Stimulated activated CD8-positive, alpha-beta memory T cell treated with anti-CD3 and anti-CD28 coated beads, Interleukin-12 subunit alpha, Interleukin-12 subunit beta, amount 100 ng/mL, for 4 hours (primary cell): ENCODE measurements at places on chromosomes 4 and X.

DNA sequence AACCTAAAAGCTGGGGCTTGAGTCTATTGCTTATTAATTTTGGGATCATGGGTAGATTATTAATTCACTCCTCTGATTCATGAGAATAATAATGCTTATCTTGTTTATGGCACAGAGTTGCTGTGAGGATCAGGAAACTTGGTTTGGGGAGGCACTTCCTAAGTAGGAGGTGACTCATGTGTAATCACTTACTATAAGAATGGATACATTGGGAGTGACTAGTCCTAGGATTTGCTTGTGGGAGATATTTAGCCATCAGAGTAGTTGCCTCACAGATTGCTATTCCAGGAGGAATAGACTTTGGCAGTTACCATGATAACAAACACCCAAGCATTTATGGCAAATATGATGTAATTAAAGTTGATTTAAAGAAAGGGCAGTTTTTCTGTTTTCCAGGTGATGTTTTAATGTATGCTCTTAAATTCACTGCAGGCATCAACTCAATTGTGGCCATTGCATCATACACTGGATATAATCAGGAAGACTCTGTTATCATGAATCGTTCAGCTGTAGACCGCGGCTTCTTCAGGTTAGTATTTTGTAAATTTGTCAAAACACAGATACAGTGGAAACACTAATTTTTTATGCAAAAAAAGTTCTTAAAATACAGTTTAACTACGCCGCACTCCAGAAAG, 41.9 kb downstream of the POLR2B start:
- no peak for DNase-seq

- DNase-seq: no peak
Observed at GRCh38 chrX:153454901-153455550, 9.2 kb upstream of the TREX2 start.

- no peak for DNase-seq
Observed at GRCh38 chr4:182293691-182294255, 50.6 kb downstream of the TENM3 start.

GRCh38 chrX:107731831-107732502, 43.6 kb downstream of the TSC22D3 start:
- no peak for DNase-seq

GRCh38 chr4:20192736-20193135, 59.0 kb upstream of the SLIT2 start:
- DNase-seq: no peak

- DNase-seq: no peak
Observed at GRCh38 chr4:137129441-137129840, 402.9 kb downstream of the PCDH18 start.

- no peak for DNase-seq
Observed at GRCh38 chr4:52822972-52823701, 39.0 kb upstream of the RASL11B start.

- DNase-seq: no peak
Observed at GRCh38 chrX:3728454-3728853, 15.0 kb upstream of the PRKX start.

- no peak for DNase-seq
Observed at GRCh38 chrX:33725535-33726210, 406.4 kb downstream of the FAM47A start.

- no peak for DNase-seq
Observed at GRCh38 chr4:79083406-79084010, 144.3 kb upstream of the PAQR3 start.

DNA sequence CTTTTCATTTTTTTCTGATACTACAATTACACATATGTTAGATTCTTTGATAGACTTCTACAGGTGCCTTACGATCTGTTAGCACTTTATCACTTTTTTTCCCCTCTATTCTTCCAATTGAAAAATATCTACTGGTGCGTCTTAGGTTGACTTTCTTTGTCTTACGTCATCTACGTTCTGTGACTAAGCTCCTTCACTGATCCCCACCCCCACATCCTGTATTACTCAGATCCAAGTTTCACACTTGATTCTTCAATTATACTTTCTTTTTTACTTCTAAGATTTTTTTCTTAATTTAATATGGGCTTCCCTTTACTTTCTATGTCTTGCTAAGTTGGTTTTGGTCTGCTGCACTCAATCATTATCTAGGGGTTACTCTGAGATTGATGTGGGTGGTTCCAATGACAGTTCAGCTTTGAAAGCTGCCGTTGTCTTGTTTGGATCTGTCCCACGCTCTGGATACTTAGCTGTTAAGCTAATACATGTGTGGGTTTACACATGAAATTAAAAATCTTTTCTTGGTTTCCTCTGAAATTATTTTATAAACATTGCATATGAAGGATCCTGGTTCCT, 1321.1 kb downstream of the RAPGEF2 start:
- DNase-seq: no peak

DNA sequence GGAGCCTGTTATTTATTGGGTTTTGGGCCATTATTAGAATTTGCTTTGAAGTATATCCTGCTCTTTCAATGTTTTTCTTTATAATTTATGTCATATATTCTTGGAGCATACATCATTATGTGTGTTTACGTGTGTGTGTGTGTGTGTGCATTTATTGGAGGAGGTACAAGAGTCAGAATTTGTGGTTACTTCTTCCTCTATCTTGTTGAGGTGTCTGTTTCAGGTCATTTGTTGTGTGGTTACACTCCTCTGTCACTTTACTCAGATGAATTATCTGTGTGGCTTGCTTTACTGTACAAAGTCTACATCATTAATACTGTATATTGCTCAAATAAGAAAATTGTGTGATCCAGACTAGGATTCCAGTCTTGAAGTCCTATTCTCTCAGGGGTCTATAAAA, 1957.4 kb upstream of the TENM3 start:
- DNase-seq: no peak

DNA sequence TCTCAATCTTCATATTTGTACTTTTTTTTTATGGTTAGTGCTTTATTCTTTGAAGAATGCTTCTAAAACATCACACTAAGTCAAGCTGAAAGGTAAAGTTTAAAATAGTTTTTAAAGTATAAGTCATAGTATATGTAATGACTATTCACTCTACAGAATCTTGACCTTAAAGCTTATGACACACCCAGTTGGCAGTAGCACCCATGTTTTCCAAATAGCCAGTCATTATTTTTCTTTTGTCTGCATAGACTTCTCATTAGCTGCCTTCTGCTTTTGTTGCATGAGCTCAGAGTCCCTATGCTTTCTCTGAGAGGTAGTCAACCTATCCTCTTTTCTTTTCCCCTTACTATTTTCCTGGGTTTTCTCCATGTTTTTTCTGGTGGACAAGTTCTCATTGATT, 231.5 kb downstream of the PCDH18 start:
- no peak for DNase-seq

DNA sequence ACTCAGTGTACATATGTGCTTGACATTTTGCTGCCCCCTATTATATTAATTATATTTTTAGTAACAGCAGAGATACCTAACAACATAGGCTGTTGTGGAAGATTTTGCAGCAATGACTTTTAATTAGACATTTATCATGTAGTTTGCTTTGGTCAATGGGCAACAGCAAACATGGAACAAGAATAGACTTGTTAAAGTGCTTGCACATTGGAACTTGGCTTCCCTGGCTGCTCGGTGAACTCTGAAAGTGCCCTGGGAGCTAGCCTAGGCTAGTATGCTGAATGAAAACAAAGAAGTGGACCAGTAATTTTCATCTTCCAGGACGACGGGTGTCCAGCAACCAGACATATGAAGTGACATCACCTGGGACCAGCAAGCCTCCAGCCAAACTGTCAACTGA, 1157.1 kb downstream of the ARAP2 start:
- DNase-seq: no peak

- DNase-seq: no peak
Observed at GRCh38 chrX:17025621-17026302, 79.3 kb downstream of the REPS2 start.

DNA sequence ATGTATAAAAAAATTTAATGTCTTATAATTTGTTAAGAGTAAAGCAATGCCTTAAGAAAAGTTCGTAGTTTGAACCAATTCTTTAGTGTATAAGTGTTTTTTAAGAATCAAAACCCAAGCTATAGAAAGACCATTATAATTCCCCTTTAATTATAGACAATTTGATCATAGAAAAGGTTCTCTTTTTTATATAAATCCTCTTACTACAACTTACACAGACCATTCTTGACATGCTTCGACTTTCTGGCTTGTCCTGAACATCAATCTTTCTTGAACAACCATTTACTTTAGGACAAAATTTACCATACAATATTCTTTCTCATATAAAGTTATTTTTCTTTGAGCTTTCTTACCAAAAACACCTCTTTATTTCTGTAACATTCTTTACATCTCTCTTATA, 330.5 kb upstream of the SPANXN1 start:
- no peak for DNase-seq

DNA sequence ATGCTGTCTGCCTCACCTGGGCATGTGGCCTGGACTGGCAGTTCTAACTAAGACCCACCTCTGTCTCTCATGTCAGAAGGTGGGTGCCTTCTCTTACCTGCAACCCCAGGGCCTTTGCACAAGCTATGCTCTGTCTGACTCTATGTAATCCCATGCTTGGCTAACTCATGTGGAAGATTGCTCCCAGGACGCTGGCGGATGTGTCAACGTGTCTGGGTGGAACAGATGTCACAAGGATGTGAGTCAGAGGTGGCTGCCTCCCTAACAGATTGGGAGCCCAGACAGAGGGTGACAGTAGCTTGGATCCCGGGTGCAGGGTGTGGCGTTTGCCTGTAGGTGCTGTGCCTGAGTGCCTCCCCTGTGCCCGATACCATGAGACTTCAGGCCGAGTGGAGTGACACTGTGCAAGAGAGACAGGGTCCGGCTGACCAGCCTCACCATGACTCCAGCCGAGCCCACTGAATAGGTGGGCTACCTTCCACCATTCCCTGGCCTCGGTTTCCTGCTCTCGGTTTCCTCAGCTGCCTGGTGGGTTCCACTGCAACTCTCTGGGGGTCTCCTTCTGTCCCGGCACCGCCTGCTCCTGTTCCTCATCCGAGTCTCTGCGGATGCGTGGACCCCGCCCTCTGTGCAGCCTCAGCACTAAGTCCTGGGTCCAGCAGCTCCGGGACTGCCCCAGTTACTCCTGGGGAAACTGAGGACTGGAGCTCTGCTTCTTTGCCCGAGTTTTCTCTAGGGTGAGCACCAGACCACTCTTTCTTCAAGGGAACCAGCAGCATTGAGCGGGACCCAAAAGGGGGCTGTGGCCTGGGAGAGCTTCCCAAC, 11.0 kb downstream of the SH3BP2 start:
- no peak for DNase-seq

DNA sequence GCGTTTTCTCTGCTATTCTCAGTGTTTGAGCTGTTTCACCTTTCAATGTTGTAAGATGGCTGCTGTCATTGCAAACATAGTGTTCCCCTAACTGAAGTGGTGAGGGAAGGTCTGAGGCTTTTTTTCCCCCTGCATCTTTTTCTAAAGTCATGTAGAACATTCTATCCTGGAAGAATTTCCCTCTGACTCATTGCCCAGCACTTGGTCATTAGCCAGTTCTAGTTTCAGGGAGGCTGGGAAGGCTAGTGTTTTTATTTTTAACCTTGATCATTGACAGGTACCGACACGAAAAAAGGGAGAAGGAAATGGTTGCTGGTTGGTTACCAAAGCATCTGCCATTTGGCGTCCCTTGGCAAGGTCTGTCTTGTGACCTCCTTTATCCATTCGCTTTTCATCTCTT, 6.6 kb downstream of the LANCL3 start:
- no peak for DNase-seq

DNA sequence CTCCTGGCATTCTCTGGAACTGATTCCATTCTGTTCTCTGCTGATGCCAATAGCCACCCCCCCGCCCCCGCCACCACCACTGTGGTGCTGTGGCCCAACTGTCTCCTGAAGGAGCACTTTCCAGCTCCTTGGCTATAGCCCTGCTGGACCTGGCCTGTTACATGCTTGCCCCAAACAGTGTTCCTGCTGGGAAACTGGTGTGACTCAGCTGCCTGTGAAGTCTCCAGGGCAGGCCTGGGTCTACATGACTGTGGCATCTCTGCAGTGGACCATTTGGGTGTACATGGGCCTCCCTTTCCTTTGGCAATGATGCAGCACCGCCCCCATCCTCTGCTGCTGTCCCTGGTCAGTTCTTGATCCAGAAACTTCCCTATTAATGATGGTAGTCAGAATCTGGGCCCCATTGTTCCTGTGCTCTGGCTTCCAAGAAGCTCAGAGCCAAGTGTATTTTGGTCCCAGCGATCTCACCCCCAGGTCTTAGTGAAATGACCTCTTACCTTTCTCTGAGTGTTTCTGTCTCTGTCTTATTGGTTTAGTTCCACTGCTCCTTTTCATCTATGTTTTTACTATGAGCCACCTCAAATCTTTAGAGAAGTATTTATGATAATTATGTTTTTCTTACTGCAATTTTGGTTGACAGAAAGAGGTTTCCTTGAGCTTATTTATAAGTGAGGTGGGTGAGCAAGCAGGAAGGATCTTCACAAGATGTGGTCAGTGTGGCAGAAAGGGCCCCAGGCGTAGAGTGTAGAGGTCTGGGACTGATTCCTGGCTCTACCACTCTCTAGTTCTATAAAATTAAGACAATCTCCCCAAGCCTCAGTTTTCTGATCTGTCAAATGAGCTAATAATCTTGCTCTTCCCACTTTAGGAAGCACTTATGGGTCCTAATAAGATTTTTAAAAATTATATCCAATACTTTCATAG, 210.7 kb upstream of the EOLA2 start:
- no peak for DNase-seq

GRCh38 chr4:37845201-37845600, 18.7 kb downstream of the PGM2 start:
- no peak for DNase-seq

GRCh38 chrX:110108381-110108821, 105.5 kb downstream of the TMEM164 start:
- no peak for DNase-seq

- DNase-seq: no peak
Observed at GRCh38 chr4:107017443-107018343, 18.4 kb downstream of the DKK2 start.

DNA sequence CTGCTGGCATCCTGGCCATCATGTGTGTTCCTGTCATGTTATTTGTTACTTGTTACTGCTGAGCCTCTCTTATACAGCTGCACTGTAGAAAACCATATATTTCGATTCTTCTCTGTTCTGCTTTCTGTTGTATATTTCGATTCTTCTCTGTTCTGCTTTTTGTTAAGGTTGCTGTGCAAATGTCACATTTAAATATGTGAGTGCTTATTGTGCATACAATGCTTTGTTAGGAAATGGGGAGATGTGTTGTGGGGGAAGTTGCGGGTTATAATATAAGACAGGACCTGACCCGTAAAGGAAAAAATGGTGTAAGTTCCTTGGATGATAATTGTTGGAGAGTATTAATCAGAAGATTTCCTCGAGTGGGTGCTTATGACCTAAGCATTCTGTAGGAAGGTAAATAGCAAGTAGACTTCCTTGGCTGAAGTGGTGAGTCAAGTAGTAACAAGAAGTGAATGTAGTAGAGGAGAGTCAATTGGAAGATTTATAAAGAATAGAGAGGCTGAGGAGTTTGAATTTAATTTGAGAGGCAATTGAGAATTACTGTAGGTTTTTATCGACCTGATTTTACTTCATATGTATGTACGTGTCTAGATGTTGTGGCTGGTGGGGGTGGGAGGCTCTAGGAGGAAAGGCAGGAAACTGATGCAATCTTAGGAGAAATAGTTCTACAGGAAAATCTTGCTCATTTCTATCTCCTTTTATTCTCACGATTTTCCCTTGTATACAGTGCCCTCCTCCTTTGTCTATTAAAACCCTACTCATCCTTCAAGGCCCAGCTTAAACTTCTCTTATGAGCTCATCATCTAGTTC, 8.5 kb downstream of the OGT start:
- no peak for DNase-seq
